Eye (tissue), 1 donor: ENCODE measurements at places on chromosomes 7 and 10.

DNA sequence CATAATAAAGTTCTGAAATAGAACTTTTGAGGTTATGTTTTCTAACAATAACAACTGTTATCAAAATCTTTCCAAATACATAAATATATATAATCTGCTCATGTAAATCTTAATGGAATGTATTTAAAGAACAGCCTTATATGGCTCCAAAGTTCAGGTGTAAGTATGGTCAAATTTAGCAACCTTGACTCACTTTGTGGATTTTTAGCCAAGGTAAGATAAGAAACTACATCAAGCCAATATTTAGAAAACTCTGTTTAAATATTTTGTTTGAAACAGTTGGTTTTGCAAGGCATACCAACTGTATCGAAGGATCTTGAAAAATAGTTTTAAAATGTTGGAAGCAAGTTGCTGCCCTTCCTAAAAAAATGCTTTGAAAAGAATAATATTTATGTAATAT is 228.9 kb upstream of the SEMA3D start:
- no peak for DNase-seq

DNA sequence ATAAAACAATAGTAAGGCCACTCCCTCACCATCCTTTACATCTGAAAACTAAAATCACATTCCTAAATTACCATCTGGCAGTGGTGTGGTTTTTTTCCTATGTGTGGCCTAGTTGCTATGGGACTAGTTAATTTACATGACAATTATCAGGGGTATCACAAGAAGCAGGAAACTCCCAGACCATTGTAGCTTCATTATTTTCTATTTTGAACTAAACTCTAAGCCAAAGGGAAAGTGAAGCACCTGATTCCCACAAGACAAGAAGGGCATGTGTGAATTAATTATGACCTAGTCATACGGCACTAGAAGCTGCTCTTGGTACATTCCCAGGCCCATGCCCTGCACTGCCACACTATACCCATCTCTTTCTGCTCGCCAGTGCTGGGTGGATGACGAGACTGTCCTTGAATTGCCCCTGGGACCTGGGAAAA is 103.4 kb downstream of the ATXN7L1 start:
- DNase-seq, result no peak

DNA sequence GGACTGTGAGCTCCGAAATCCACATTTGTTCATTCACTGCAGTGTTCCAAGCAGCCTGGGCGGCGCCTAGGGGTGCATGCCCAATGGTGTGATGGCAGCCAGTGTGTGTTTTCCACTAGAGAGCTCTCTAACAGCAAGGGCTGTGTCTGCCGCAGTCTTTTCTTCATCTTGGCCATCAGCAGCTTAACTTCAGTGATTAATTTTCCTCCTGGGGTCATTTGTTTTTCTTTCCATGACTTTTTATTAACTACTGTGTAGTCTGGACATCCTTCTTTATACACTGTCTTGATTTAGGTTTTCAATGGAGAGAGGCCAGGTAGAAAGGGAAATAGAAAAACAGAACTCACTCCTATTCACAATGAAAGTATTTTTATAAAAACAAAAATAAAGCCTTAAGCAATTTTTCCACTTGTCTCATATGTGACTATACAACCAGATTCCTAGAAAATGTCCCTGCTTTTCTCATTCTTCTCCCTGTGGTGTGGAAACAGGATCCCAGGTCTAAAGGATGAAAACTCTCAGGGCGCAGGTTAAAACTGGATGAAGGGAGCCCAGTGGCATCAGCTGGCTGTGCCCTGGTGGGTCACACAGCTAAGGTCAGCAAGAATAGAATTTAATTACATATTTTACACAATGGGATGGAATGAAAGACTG is 176.8 kb downstream of the PKD1L1 start:
- no peak for DNase-seq

GRCh38 chr7:116098175-116098574 is 67.6 kb upstream of the TFEC start:
- no peak for DNase-seq

DNA sequence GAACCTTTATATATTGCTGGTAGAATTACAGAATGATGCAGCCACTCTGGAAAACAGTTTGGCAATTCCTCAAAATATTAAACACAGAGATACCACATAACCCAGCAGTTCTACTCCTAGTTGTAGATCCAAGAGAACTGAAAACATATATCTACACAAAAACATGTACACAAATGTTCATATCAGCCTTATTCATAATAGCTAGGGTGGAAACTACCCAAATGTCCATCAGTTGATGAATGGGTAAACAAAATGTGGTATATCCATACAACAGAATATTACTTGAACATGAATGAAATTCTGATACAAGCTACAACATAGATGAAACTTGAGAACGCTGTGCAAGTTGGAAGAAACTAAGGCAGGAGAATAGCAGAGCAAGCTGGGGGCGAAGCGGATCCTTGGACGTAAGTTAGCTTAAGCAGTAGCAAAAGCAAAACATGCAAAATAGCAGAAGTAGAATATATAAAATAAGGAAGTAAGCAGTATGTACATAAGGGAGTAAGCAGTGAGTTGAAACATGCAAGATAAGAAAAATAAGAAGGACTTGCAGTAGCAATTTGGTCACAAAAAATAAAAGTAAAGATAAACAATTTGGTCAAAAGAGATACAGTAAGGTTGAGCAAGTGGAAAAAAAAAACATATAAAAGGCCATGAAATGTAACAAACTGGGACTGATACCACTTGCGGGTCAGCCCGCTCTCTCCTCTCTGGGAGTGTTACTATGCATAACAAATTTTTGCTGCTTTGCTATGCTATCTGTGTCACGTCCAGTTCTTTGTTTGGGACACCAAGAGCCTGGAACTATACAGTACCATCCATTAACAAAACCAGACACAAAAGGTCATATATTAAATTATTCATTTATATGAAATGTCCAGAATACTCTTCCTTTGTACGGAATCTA is 18.0 kb upstream of the HILPDA start:
- DNase-seq, result no peak

GRCh38 chr10:122648599-122649428 is 50.8 kb downstream of the C10orf120 start:
- DNase-seq, result peak; percentile 85
